ENCODE measurements at places on chromosomes 16 and 17.

DNA sequence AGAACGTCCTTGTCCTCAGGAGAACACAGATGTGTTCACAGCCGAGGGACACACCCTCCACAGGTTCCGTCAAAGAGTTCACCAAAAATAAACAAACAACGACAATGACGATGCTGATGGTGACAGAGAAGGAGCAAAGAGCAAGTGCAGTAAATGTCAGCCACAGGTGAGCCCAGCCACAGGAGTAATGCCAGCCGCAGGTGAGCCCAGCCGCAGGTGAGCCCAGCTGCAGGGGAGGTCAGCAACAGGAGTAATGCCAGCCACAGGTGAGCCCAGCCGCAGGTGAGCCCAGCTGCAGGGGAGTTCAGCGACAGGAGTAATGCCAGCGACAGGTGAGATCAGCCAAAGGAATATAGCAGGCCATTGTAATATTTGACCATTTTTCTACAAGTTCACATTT, 315.2 kb downstream of the FOXL1 start:
- DNase-seq: no peak

DNA sequence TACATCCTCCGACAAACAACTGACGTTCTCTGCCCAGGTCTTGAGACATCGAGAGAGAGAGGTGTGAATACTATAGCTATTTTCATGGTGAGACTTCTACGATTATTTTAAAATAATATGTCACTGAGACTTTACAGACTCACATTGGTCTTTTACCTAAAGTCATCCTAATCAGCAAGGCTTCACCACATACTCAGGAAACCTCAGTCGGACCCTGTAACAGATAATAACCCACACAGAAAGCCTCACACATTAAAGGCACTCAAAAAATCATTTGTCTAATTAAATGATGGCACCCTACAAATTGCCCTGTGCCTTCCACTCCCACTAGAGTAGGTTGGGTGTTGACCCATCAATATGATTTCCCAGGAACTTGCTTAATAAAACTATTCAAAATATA, 19.8 kb upstream of the SLC39A11 start:
- no peak for DNase-seq

DNA sequence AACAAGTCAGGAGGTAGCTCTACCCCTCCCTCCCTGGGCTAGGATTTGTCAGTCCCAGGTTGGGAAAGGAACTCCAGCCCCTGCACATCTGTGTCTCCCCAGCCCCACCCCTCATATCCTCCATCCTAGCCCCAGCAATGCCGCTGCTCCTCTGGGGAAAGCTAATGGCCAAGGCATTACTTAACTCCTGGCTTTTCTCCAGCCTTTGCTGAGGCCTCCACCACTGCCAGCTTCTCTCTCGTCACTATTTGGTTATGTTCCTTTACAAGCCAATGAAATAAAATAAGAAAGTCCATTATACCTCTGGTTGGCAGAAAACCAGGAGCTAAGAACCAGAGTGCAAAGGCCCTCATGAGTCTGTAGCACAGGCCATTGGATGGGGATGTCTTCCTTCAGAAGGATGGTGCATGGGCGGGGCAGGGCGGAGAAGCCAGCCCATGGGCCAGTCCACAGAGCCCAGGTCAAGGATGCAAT, 171.0 kb downstream of the CCDC182 start:
- no peak for DNase-seq

DNA sequence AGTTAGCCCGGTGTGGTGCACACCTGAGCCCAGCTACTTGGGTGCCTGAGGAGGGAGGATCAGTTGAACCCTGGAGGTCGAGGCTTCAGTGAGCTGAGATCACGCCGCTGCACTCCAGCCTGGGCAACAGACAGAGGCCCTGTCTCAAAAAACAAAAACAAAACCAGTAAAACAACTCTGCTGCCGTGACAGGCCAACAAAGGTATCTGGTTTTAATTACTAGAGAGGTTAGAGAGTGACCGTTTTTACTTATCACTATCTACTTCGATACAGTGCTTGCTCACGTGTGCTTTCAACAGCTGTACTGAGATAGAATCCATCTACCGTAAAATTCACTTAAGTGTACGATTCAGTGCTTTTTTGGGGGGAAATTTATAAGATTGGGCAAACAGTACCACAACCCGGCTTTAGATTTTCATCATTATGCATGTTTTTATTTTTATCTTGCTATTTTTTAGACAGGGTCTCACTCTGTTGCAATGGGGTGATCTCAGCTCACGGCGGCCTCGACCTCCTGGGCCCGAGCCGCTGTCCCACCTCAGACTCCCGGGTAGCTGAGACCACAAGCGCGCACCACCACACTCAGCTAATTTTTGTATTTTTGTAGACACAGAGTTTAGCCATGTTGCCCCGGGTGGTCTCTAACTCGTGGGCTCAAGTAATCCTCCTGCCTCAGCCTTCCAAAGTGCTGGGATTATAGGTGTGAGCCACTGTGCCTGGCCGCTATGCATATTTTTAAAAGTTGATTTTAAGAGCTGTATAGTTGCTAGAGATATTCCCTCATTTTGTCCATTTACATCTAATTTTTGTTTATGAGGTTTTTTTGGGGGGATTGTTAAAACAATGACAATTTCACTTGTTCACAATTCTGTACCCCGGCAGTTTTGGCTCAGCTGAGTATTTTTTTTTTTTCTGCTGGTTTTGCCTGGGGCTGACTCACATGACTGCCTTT, 30.9 kb downstream of the SERPINF1 start:
- DNase-seq: no peak

DNA sequence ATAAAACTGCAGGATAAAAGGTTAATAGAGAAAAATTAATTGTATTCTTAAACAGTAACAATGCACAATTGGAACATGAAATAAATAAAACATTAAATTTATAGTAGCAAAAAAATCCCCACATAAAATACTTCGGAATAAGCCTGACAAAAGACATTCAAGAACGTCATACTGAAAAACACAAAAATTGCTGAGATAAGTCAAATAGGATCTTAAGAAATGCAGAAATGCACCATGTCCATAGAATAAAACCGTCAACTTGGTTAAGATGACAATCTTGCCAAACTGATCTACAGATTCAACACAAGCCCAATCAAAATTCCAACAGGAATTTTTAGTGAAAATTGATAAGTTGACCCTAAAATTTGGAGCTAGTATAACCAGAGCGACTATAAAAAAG, 76.6 kb downstream of the TBC1D16 start:
- no peak for DNase-seq

DNA sequence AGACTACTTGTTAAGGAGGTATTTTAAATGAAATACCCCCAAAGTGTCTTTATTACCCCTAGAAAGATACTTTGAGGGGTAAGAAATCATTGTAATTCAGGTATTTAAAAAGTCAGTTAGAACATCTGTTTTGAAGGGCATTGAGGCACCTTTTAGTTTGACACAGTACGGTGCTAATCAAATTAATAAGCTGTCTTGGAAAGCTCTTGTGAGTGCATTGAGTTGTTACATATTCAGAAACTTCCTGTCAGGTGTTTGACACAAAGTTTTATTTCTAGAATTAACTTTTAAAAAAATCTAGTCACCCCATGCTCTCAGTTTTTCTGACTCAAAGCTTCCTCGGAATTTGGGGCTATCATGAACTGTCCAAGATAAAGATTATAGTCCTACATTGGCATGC, 4.6 kb downstream of the RBBP6 start:
- DNase-seq: no peak

DNA sequence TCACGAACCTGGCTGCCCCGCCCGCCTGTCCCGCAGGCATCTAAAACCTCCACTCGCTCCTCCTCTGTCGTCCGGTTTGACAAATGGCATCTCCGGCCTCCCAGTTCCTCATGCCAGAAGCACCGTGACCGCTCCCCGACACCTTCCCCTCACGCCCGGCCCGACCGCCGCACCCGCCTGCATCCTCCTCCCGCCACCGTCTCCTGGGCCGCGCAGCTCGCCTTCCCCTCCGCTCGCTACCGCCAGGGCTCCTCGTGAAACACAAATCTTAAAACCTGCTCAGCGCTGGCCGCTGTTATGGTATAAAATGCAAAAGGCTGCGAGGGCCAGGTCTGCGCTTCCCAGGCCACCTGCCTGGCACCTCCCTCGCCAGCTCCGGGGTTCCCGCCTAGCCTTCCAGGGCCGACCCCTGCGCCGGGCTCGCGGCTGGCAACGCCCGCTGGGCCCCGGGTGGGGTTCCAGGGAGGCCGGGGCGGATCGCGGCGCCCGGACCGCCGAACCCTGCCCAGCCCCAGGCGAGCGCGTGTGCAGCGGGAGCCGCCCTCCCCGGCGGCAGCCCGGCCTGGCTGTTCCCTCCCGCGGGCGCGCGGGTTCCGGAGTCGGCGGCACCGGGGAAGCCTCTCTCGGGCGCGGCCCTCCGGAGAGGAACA, 488 bp downstream of the SPSB3 start:
- no peak for DNase-seq

GRCh38 chr17:7888184-7888920, at the start of gene CHD3:
Gene CHD3 (plus strand): TSS chr17:7888789. CDS start chr17:7889001, 212 bp downstream.
- DNase-seq: no peak
